Stimulated activated CD8-positive, alpha-beta memory T cell treated with anti-CD3 and anti-CD28 coated beads, Interleukin-7, amount 100 ng/mL, for 48 hours (primary cell): ENCODE measurements at places on chromosomes 4 and X.

DNA sequence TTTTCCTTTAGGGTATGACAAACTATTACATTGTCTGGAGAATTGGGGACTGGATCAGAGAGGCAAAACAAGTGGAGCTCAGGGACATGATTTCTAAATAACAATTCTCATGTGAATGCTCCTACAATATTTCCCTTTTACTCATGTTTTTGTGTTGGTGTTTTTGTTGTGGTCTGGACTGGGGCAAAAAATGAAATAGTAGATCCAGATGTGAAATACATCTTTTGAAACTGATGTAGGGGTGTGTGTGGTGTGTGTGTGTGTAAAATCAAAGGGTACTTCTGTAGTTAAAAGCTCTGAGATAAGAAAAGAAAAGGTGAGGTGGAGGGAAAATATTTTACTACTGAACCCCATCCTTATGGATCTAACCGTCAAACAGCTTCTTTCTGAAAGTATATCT is 188.4 kb upstream of the RPL34 start:
- no peak for DNase-seq

DNA sequence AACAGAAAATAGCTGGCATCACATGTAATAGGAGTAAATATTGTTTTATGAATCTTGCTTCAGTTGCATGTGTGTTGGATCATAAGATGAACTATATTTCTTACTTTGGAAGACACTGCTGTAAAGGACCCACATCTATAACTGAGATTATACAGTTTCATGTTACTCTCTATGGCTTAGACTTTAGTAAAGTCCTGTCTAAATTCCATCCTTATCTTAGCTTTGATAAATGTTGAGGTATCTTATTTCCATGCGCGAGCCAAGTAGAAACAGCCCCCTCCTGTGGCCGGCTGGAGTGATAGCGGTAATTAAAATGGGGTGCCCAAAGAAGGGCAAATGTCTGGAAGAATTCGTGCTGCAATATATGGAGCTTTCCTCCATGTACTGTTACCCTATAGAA is 43.0 kb downstream of the CCDC158 start:
- DNase-seq = peak; percentile 7

GRCh38 chrX:70552130-70552704 is 107.6 kb downstream of the DLG3 start:
- no peak for DNase-seq

DNA sequence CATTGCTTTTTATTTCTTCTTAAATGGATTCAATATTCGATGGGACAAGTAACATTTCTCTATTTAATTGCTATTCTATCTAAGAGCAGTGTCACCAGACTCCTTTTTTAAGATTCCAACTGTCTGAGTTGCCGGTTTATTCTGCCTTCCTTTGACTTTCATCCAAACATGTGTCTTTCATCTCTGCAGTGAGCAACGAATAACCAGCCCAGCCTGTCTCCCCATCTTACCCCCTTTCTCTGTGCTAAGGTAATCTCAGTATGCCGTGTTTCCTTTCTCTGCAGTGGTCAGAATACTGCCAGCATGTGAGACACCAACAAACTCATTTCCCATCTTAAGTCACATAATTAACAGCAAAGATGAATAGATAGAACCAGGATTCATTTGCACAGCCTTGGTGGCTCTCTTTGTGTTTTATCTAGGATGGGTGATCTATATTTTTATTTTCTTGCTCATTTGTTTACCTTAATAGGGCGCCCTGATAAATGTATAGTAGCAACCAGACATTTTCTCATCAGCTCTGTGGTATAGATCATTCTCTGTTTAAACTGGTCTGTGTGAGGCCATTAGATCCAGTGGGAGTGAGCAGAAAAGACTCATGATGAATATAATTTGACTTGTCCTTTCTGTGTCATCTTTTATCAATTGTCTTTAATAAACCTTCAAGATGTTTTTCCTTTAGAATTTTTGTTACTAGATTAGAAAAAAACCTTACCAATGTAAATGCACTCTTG is 394.8 kb upstream of the IGFBP7 start:
- DNase-seq = no peak

GRCh38 chrX:9352694-9353411 is 112.0 kb upstream of the TBL1X start:
- no peak for DNase-seq

GRCh38 chrX:152635941-152636340 is 1.8 kb upstream of the GABRQ start:
- no peak for DNase-seq

GRCh38 chr4:177778623-177779022 is 336.4 kb upstream of the AGA start:
- no peak for DNase-seq

- no peak for DNase-seq
Measured at GRCh38 chr4:14743172-14743571, 259.1 kb upstream of the CPEB2 start.

DNA sequence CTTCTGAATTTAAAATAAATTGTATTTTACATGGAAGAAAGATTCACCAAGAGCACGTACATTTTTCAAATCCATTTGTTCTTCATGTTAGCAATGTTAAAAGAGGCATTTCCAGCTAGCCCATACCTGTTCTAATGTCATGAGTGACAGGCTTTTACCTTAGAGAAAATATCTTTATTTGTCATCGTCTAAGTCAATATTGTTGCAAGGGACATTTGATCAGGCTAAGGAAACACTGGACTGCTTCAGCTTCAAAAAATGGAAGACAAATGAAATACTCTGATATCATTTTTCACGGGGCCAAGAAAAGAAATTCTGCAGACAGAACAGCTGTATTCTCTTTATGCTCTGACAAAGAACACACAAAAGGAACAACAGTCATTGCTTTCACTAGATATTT is 207.7 kb downstream of the RCHY1 start:
- no peak for DNase-seq

- DNase-seq = no peak
Measured at GRCh38 chrX:97806238-97806637, 922.5 kb downstream of the RPA4 start.

DNA sequence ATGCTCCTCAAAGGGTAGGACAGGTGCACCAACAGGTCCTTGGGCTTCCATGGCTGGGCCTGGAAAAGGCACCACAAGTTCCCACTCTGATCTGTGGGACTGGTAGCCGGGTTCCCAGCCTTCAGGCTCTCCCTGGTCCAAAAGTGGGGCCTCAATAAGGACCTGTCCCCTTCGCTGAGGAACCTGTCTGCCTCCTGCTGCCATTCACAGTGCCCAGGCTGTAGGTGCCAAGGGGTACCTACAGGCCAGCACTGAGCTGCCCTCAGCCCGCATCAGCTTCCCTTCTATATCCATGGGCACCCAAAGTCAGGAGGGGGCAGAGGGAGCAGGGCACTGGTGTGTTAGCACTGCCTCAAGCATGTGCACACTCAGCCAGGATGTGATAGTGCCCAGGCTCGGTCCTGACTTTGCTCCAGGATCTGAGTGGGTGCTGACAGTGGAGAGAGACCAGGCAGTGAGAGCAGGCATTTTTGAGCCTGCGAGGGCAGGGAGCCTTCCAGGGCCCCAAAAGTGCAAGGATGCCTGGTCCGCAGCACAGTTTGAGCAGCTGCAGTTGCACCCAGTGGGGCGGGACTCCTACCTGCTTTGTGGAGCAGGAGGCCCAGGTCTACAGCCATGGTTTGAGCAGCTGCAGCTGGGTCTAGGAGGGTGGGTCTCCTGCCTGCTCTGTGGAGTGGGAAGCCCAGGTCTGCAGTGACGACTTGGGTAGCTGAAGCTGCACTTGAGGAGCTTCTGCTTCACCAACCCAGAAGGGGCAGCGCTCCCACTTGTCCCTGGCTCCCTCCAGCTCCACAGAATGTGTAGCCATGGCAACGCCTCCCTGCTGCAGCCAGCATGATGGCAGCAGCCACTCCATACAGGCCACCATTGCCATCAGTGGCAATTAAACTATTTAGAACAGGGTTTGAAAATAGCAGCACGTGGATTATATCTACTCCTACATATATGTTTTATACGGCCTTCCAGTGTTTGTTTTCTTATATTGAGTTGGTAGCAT is 376.4 kb downstream of the KCTD8 start:
- no peak for DNase-seq

GRCh38 chr4:56463711-56464110 is 3.7 kb upstream of the SRP72 start:
- no peak for DNase-seq

- no peak for DNase-seq
Measured at GRCh38 chr4:8316911-8317351, 47.4 kb downstream of the HTRA3 start.

- no peak for DNase-seq
Measured at GRCh38 chr4:131566026-131566425, 1583.1 kb upstream of the PCDH10 start.

DNA sequence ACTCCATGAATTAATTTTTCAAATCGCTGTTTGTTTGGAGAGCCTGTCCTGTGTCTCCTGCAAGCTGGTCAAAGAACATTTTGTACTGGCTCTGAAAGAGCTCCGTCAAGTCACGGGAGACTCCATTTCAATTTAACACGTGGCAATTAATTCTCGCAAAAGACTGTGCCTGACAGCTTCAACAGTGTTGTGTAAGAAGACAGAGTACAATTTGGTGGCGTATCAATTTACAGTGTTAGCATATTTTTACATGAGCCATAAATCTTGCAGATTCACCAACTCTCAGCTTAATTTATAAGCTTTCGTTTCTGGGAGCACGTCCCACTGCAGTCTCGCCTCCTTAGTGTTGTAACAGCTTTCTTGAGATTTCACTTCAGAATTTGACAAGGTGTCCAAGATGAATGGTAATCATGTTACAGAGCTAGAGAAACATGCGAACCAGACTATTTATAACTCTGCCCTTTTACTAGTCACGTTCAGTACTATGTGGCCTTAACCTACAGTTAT is 70.8 kb downstream of the RWDD4 start:
- DNase-seq = no peak

- no peak for DNase-seq
Measured at GRCh38 chr4:21467551-21467950, 481.0 kb downstream of the KCNIP4 start.

GRCh38 chrX:43349363-43349762 is 306.7 kb upstream of the MAOA start:
- no peak for DNase-seq

DNA sequence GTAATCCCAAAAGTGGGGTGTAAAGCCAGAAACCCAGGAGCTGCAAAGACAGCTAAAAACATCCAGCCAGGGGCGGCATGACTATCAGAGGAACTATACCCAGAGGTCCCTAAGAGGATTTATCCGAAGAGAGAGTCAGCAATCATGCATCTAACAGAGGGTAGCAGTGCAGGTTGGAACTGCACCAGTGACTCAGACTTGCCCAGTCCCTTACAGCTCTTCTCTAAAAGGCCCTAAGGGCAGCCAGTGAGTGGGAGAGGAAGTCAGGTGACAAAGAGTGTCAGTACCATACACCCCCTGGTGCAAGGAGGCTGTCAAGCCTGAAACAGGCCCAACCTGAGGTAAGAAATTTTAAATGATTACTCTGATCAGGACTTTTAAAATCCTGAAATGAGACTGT is 88.1 kb downstream of the CAMK2D start:
- peak; percentile 32 for DNase-seq

DNA sequence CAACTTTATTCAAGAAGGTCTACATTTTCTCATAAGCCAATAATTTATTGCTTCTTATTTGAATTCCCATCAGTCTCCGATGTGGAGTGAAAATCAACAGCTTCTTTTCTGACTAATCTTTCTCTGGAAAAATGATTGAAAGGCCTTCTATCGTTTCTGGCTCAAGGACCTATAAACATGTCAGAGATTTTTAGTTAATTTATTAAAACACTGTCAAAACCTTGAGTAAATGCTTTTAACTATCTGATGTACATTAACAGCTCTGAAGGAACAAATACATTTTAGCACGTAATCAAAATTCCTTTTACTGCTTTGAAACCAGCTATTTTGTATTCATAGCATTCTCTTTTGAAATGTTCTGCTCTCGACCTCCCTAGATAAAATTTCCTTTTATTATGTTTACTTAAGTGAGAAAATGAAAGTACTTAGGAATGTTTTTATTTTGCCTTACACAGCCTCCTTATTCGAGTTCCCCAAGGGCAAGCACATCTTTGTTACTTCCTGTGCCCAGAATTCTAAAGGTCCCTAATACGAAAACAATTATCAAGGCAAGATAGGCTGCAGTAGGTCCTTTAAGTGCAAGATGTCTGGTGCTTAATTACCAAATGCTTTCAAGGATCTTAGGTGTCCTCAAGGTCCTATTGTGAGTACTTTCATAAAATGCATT is 3.1 kb upstream of the ZFX start:
- no peak for DNase-seq

DNA sequence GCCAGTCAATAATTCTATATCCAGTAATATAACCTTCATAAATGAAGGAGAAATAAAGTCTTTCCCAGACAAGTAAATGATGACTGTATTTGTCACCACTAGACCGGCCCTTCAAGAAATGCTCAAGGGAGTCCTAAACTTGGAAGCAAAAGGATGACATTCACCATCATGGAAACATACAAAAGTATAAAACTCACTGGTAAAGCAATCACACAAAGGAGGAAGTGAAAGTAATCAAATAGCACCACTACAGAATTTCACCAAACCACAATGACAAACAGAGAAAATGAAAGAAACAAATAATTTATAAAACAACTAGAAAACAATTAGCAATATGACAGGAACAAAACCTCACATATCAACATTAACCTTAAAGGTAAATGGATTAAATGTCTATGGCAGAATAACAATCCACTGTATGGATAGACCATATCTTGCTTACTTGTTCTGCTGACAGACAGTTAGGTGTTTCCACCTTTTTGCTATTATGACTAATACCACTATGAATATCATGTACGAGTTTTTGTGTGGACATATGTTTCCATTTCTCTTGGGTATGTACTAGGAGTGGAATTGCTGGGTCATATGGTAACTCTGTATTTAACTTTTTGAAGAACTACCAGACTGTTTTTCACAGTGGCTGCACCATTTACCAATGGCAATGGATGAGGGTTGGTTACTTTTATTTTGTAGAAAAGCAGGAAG is 44.9 kb downstream of the NAT8L start:
- DNase-seq = no peak

- DNase-seq = no peak
Measured at GRCh38 chr4:177229331-177229730, 80.3 kb upstream of the NEIL3 start.

DNA sequence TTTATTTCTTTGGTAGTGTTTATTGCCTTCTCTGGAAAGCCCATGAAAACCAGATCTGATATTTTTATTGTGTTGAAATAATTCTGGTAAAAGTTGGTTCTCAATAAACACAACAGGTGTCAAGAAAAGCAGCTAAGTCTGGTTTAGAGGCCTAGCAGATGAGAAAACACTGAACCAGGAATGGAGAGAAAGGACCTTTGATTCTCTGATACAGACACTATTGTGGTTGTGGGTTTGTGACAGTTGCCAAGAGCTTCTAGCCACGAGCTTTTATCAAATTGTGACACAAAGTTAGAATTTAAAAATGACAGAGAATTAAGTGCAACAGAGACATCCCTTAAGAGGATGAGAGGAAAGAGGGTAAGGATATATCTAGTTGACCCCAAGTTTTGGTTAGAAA is 42.6 kb downstream of the DDIT4L start:
- no peak for DNase-seq

GRCh38 chr4:4595252-4595651 is 53.4 kb upstream of the STX18 start:
- DNase-seq = no peak

GRCh38 chr4:189087971-189088370 is 852.7 kb upstream of the FRG1 start:
- no peak for DNase-seq

- no peak for DNase-seq
Measured at GRCh38 chr4:4851081-4851480, 8.4 kb upstream of the MSX1 start.
